CD4-positive, alpha-beta T cell treated with Interleukin-4 for 4 hours (primary cell): ENCODE measurements at places on chromosomes 6 and 20.

DNA sequence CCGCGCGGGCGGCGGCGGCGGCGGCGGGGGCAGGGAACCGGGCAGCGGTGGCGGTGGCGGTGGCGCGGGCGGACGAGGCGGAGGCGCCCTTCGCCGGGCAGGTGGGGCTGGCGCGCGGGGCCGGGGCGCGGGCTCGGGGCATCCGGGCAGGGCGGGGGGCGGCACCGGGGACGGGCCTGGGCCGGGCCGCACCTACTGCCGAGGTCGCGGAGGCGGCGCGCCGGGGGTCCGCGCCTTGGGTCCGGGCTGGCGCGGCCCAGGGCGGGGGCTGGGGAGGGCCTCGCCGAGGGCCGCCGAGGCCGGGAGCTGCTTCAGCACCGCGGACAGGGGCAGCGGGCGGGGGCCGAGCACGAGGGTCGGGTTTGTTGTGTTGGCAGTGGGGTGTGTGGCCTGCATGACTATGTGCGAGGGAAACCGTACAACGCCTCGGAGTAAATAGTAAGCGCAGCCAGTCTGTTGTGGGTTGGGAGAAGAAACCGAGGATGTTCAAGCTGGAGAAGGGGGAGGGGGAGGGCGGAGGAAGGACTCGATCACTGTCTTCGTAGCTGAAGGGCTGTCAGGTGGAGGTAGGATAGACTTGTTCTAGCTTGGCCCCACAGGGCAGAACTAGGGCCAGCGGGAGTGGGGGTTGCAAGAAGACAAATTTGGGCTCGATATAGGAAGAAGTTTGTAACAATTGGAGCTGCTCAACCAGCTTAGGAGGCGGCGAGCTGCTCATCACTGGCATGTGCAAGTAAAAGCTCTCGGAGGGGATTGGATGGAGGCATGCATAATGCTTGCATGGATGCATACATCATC, 593 bp downstream of the MMP24 start:
- no peak for DNase-seq

GRCh38 chr20:23583526-23583925, 15.2 kb upstream of the CST9L start:
- DNase-seq, result no peak

DNA sequence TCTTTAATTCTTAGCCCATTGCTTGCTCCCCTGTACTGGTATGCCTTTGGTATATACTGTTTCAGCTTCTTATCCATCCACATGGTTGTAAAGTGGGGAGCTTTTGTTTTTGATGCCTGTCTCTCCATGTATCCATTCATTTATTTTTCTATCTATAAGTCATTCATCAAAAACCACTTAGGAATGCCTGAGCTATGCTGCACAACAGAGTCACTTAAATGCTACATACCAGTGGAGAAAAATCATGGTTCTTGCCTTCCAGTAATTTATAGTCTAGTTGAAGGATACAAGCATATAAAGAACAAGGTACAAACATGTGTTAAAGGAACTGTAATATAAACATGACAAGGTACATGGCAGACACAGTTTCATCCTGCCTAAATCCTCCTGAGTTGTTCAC, 347.3 kb downstream of the NRN1 start:
- no peak for DNase-seq

DNA sequence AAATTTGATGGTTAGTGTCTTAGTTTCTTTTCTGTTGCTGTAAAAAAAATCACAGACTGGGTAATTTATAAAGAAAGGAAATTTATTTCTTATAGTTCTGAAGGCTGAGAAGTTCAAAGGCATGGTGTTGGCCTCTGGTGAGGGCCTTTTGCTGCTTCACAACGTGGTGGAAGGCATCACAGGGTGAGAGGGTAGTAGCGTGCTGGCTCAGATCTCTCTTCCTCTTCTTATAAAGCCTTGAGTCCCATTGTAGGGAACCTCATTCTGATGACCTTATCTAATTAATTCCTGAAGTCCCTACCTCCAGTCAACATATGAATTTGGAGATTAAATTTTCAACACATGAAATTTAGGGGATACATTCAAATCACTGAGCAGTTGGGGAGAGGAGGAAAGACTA, 62.0 kb downstream of the ARID1B start:
- DNase-seq, result no peak

DNA sequence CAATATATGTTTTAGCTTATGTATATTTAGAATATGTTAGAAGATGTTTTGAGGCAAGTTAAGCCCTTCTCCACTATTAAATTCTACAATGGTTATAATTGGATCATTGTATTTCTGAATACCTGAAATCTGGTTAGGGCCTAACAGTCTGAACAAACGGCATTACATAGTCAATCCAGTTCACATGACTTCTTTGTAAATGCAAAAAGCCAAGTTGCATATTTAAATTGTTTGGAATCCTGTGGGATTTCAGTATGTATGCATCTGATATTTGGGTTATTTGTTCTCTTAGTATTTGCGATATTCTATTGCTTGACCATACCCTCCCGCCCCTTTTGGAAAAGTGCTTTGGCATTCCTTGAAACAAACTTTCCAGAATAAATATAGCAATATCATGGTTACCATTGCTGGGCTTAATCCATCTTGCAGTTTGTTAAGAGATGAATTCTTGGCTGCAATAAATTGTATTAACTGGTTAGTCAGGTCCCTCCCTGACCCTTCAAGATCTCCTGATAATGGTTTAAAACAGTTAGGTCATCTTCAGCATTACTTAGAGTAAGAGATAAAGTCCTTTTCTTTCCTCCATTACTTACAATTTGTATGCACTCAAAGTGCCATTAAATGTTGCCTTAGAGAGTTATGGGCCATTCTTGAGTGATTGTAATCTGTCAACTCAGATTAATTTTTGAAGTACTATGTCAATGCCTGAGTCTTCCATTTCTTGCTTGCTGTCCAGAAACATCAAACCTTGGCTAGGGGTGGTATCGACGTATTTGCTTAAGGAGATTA, 36.5 kb downstream of the LRRC1 start:
- no peak for DNase-seq

GRCh38 chr20:63518946-63519667, 1.5 kb upstream of the PPDPF start:
- no peak for DNase-seq

- DNase-seq, result no peak
Measured at GRCh38 chr6:154887051-154887450, 108.1 kb upstream of the TIAM2 start.

GRCh38 chr20:8578161-8578865, 446.2 kb downstream of the PLCB1 start:
- DNase-seq, result no peak

DNA sequence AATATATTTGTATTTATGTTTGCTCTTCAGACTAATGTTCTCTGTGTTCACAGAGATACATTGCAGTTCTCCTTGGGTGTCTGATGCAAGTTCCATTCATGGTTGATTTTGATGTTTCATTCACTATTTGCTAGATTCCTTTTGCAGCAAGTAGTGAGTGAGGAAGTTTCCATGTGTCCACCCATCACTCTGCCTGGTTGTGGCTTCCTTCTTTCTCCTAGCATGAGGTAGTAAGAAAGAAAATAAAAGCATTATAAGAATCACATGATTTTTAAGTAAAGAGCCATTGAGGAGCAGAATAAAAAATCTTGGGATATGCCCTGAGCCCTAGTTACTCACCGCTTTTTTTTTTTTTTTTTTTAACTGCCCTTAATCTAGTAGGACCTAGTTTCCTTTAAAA, 8.7 kb downstream of the SASH1 start:
- DNase-seq, result no peak

DNA sequence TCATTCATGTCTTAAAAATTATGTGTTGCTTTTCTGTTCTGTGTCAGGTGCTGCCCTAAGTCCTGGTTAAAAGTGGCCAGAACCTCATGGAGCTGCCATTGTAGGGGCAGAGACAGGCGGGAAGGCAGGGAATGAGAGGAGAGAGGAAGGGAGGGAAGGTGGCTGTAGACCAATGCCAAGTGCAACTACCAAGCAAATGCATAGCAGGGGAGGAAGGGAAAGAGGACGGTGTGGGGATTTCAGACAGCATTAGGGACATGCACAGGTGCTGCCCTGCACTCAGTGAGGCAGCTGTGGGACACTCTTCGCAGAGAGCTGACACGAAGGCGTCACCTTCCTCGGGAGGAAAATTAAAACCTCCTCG, 21.0 kb downstream of the GGTLC1 start:
- DNase-seq, result no peak

GRCh38 chr6:125951323-125951722, 5.2 kb upstream of the HINT3 start:
- DNase-seq, result no peak

DNA sequence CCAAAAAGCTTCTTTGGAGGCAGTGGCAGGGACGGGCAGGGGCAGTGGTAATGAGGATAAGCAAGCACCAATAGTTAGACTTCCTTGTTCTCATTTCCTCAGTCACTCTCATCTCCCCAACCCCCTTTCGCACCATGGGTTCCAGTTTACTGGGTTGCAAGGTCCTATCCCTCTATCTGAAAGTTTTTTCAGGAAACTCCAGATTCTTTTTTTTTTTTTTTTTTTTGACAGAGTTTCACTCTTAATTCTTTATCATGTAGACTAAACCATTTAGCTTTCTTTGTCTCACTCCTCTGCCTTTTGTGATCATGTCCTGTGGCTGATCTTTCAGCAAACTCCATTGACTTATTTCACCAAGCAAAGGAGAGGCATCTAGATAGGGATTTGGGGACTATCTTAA, 51.4 kb upstream of the GMDS start:
- no peak for DNase-seq

- DNase-seq, result no peak
Measured at GRCh38 chr6:85424981-85425380, 24.9 kb upstream of the NT5E start.

GRCh38 chr6:125797120-125797885, 6.5 kb downstream of the NCOA7 start:
- no peak for DNase-seq

GRCh38 chr6:121330516-121330915, 3.8 kb downstream of the TBC1D32 start:
- DNase-seq, result no peak

DNA sequence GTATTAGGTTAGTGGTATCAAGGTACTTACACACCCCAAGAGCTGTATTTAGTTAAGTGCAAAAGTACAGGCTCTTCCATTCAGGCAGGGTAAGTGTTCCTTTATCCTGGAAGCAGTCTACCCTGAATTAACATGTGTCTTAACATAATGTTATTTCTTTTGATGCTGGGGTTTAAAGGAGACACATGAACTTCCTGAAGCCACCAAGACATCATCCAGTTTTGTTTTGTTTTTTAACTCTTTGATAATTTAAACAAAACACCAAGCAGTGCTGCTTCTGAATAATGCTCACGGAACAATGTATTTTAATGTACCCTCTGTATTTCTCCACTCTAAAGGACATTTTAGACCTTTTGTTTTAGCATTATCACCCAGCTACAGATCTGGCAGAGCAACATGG, 50.5 kb upstream of the PLCB4 start:
- no peak for DNase-seq

DNA sequence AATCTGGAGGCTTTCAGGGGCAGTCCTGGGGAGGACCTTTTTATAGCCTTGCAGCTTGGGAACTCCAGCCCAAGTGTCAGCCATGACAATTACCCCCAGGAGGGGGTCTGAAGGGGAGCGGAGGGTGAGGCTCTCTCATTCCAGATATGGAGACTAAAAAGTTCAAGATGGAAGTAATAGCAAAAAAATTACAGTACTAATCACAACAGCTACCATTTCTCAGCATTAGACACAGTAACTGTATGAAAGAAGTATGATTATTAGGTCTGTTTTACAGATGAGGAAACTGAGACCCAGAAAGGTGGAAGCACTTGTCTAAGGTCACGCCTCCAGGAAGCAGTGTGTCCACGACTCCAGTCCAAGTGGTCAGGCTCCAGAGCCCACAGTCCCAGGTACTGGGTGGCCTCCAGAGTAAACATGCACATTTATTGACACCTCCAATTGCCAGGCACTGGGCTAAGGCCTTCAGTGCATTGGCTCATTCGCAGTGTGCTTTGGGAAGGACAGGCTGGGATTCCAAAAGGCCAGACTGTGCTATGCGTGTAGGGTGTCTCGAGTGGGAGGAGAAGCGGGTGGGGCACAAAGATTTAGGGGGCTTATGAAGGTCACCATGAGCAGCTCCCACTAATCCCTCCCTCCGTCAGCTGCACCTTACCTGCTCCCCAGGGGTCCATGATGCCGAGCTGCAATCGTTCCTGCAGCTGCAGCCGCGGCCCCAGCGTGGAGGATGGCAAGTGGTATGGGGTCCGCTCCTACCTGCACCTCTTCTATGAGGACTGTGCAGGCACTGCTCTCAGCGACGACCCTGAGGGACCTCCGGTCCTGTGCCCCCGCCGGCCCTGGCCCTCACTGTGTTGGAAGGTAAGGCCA, 2.3 kb downstream of the NRSN2 start:
- no peak for DNase-seq

GRCh38 chr6:42257614-42258013, 40.0 kb upstream of the MRPS10 start:
- no peak for DNase-seq

- no peak for DNase-seq
Measured at GRCh38 chr20:23632711-23633573, 4.8 kb downstream of the CST3 start.

GRCh38 chr20:16947479-16947878, 199.3 kb downstream of the OTOR start:
- no peak for DNase-seq

DNA sequence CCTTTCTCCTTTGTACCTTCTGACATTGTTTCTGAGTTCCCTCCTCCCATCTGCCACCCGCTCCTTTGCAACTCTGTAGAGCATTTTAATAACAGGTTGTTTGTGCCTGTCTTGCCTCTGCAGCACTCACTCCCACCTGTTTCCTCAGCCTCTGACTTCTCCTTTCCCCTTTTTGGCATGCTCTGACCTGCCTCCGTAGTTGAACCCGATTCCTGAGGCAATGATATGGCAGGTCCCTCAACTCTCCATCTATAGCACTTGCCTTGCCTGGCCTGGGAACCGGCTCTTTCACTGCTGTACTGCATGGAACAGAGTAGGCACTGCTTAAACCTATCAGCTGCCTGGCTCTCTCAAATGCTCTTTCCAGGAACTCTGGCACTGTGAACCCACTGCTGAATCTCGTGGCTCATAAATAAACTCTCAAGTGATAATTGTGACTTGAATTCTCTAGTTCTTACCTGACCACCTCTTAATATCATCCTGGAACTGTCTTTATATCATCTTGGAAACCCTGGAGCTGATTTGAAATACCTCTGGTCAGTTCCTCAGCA, 50.3 kb downstream of the UTRN start:
- no peak for DNase-seq

DNA sequence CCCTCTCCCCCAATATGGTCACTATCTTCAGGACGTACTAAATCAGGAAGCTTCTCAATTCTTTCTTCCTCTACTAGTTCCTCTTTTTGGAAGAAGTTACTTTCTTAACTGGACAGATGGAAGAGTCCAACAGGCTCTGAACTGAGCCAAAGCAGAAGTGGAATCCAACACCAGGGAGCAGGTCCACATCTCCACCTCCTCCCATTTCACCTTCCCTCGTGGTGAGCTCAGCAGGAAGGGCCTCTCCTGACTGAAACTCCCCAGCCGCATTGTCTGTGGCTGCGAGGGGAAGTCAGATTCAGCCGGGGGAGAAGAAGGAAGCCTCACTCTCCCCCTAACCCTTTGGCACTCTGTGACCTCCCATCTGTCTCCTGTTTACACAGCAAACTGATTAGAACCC, 63.8 kb upstream of the UST start:
- peak; percentile 5 for DNase-seq

GRCh38 chr6:105493736-105494135, 90.9 kb upstream of the PREP start:
- DNase-seq, result no peak

- DNase-seq, result no peak
Measured at GRCh38 chr6:25253351-25253750, 25.8 kb upstream of the CARMIL1 start.
